ENCODE measurements at places on chromosomes 5 and 9.

DNA sequence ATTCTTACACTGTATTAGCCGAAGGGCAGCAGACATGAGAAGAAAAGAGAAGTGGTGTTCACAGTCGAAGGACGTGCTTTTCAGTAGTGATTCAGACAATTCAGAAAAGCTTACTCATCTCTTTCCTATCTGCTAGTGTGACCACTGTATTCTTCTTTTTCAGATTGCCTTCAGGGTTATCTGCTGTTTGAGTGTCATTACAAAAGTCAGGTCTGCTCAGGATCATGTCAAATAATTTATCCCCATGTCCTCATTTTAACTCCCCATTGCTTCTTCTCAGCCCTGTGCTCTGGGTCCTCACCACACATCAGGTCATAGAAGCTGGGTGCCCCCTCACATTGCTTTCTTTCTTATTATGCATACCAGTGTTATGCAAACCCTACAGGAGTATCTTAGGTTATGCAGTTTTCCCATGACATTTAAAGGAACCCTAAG, 394.0 kb downstream of the CETN3 start:
- DNase-seq: no peak

DNA sequence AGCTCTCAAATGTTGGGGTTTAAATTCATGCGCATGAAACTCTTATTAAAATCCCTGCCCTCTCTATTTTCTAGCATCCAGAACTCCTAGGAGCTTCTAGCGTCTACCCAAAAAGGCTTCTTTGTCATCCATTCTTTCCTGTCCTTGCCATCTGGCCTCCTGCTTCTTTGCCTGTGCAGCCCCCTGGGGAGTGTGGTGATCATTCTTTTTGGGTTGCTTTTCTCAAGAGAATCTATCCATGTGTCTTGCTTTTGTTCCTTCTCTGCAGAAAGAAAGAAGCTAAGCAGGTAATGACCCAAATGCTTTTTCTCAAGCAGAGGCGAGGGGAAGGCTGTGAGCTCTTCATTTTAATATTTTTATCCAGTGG, 26.6 kb downstream of the SKP2 start:
- DNase-seq: no peak

GRCh38 chr5:32512926-32513325, 68.4 kb upstream of the ZFR start:
- DNase-seq: no peak

GRCh38 chr5:5383461-5383860, 39.0 kb upstream of the ICE1 start:
- DNase-seq: no peak

DNA sequence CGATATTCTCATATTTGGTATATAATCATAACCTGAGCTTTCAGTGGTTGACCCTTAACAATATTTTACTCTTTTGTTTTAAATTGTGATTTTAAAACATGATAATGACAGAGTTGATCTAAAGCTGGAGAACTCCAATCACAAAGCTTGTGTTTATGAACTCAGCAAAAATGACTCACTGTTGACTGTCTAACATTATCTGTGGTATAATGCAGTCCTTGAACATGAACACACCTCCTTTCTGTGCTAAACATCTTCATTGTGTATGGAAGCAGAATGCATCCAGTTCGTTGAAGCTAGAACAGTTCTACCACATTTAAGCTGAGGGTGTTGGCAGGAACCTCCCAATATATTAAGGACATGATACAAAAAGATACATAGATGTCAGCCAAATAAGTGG, 1030.2 kb upstream of the SEMA6A start:
- DNase-seq: no peak

DNA sequence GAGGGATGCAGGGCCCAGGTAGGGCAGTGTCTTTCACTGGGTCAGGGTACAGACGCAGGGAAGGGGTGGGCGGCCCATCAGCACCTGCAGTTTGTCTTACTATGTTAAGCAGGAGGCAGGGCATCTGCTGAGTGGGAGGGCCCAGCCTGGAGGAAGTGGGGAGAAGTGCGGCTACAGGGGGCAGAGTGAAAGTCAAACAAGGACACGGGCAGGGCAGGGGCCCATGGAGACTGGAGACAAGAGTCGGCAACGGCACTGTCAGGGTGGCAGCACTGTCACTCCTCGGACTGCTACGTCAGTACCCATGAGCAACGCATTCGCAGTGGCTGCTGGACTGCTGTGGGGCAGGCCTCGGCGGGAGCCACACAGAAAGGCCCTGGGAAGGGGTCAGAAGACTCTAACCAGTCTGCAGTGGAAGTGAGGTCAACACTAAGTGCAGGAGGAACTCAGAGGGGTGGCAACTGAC, 19.7 kb downstream of the CAMSAP1 start:
- DNase-seq: peak; percentile 40

DNA sequence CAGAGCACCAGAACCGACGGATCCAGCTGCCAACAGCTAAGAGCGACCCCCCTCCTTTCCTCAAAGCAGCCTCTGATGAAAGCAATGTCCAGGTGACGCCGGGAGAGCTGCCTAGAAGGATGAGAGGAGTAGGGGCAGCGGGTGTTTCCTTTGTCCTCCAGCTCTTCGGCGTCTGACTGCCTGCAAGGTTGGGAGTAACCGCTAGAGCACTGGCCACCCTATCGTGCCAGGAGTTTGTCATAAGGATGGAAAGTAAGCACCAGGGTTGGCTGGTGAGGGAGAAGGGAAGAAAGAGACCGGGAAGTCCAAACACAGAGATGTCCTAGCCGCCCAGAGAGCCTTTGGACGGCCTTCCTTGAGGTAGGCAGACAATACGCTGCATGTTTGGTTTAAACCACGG, 10.8 kb downstream of the MRPL36 start:
- DNase-seq: no peak

- DNase-seq: peak; percentile 59
Measured at GRCh38 chr5:317086-317811, 4.3 kb upstream of the AHRR start.
